Left renal cortex interstitium (tissue), 4 donors: ENCODE measurements at places on chromosomes 6 and 20.

DNA sequence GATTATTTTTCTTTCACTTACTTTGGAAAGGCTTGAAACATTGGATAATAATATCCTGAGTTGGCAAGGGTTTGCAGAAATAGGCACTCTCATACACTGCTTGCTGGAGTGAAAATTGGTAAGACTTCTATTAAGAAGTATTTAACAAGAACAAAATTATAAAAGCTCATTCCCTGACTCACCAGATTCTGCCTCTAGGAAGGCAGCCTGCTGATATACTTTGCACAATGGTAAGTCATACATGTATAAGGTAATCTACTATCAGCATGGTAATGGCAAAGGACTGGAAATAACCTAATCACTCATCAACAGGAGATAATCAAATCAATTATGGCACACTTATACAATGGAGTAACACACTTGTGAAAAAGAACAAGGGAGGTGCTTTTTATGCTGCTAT, 85.8 kb downstream of the PLCG1 start:
- no peak for DNase-seq

GRCh38 chr6:135936606-135937005, 85.1 kb downstream of the PDE7B start:
- no peak for DNase-seq

GRCh38 chr6:100809346-100809745, 71.8 kb downstream of the ASCC3 start:
- DNase-seq, result no peak

- no peak for DNase-seq
Observed at GRCh38 chr6:154356690-154357089, at the start of gene IPCEF1. Gene IPCEF1 (minus strand): TSS chr6:154356803. CDS start chr6:154265947, 90,856 bp downstream.
